ENCODE measurements at places on chromosomes 7 and 10.

DNA sequence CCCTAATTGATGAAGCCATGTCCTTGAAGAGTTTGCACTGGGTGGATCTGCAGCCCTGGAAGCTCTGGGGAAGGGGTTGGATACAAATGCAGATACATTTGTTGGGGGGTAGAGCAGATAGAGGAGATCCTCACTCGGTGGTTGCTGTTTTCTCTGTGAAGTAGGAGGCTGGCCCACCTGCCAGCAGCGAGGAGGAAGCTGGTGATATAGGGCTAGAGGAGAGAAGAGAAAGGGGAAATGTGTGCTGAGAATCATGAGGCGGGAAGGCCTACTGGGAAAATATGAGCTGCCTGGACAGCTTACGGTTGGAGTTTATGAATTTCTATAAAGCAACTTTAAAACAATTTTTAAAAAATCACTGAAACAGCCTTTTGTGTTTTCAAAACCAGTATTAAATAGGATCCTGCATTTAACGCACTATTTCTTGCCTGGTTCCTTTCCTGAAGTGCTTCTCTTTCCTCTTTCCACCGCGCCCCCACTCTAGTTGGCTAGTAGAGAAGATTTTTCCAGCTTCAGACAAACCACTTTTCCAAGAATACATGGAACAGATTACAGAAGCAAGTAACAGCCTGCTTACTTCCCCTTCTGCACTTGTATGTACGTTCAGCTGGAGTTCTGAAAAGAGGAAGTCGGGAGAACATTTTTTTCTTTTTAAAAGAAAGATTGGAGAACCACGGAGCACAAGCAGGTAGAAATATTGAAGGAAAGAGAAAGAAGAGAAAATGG, 100.6 kb upstream of the GLCCI1 start:
- no peak for DNase-seq

GRCh38 chr10:99555371-99555770, 22.6 kb downstream of the NKX2-3 start:
- no peak for DNase-seq

DNA sequence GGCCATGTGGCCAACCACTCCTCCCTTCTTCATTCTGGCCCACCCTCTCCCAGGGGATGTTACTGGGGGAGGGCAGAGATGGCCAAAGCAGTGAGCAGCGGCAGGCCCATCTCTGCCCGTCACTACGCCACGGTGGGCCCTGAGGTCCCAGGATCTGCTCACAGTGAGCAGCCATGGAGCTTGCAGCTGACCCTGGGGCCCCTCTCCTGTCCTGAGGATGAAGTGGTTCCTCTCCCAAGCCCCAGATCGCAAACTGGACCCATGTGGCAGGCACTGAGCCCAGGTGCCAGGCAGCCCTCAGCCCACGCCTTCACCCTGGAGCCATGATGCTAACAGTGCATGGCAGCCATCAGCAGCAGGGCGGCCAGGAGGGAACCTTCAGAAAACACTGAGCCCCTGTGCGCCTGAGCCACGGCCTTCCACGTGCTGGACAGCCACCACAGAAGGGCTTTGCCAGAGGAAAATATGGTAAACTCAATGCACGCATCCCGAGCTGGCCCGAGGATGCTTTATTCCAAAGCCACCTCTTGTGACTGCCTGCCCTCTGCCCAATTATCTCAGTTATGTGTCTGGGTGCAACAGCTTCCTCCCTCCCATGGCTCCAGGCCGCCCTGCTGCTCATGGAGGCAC, 485.7 kb downstream of the PTPRN2 start:
- DNase-seq, result no peak

DNA sequence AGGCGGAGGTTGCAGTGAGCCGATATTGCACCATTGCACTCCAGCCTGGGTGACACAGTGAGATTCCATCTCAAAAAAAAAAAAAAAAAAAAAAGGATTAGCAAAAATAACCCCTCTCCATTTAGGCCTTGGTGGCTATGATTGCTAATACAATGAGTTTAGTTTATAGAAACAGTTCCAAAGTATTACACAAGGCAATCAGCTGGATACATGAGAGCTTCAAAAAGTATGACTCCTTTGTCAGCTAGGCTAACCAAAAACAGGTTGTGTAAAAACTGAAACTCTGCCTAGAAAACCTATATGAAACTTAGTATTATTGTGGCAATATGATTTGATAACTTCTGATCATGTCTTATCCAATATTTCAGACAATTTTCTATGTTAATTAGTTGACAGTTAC, 57.2 kb downstream of the SUGCT start:
- no peak for DNase-seq

- no peak for DNase-seq
Measured at GRCh38 chr7:21543528-21544302, 876 bp downstream of the DNAH11 start.

DNA sequence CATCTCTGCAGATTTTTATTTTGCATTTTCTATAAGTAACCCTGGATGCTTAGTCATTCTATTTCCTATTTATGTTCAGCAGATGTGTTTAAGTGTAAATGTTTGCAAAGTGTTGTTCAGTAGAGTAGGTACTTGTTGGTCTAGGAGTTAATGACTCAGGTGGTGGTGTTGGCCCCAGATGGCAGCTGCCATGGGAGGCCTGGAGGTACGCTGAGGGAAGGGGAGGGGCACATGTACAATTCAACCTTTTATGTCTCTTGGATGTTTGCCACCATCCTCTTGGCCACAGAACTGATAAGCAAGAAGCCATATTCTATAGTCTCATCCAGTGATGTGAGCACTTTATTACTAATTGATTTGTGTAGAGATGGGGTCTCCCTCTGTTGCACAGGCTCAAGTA, 68.1 kb upstream of the SLC39A12 start:
- DNase-seq, result no peak

- no peak for DNase-seq
Measured at GRCh38 chr7:27235387-27236311, 7.0 kb upstream of the EVX1 start.

GRCh38 chr10:7184660-7185366, 226.0 kb downstream of the SFMBT2 start:
- DNase-seq, result no peak

DNA sequence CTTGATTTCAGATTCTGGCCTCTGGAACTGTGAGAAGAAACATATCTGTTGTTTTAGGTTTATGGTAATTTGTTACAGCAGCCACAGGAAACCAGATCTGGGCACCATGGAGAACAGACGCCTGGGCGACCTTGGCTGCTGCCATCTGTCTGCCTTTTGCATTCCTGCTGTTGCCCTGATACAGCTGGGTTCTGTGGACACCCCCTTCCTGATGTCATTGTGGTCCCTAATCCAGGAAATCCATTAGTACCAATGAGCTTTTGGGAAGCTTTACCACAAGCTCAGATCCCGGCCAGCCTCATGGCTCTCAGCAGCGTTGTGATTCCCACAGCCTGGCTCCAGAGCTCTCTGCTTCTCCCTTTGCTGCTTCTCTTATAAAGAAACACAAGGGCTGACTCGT, 174.2 kb upstream of the NPS start:
- no peak for DNase-seq

DNA sequence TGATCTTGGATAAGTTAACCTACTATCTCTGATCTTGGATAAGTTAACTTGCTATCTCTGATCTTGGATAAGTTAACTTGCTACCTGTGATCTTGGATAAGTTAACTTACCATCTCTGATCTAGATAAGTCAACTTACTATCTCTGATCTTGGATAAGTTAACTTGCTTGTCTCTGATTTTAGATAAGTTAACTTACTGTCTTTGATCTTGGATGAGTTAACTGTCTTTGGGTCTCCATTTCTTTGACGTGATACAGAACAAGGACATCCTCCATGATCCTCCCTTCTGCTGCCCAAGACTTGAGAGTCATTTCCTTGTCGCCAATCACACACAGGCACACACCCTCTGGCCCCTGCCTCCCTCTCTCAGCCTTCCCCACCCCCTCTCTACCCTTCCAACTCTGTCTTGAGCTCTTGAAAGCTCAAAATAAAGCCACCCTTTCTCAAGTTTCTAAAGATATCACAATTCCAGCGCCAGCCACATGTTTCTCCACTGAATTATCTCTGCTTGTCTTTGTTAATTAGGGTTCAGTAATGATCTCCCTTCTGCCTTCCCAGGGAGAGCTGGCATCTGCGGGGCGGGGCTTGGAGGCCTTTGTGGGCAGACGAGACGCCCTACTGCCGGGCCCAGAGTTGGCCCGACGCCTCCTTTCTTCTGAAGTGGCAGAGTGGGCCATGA, 85.1 kb upstream of the GTF2I start:
- DNase-seq, result no peak

- no peak for DNase-seq
Measured at GRCh38 chr10:86152911-86153310, 213.7 kb downstream of the GRID1 start.

GRCh38 chr10:442209-442608, 247.3 kb downstream of the DIP2C start:
- DNase-seq, result no peak

- DNase-seq, result no peak
Measured at GRCh38 chr10:61612009-61612408, 50.7 kb upstream of the CABCOCO1 start.

- DNase-seq, result no peak
Measured at GRCh38 chr7:30831227-30831626, 60.0 kb downstream of the MINDY4 start.

- no peak for DNase-seq
Measured at GRCh38 chr10:71191019-71191418, 21.4 kb upstream of the UNC5B start.

DNA sequence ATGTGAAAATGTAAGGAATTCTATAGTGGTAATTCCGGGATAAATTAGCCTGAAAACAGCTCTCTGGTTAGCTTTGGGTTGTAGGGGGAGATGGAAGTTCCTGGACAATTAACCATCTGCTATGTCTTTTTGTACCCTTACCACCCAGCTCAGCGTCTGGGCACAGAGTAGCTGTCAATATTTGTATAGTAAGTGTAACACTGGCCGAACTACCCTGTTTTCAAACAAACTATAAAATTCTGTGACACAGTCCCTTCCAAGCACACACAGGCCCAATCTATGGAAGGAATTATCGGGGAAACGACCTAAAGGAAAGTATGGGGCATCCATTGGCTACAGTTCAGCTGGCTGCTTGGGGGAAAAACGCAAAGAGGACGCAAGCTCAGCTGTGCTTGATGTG, 869 bp upstream of the LHFPL3 start:
- no peak for DNase-seq

DNA sequence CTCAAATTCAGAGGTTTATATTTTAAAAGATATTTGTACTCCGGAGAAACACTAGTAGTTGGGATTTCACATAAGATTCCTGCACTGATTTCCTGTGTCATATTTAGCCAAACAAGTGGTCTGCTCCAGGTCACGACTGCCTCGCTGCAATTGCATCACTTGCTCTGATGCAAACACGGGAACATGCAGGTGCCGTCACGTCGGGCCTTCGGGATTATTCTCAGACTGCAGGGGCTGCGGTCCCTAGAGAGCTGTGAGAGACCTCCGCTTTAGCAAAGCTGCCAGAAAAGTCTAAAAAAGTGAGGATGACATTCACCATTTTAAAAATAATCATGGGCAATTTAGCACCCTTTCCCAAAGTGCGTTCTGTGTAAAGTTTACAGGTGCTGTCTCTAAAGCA, 93.5 kb upstream of the DDC start:
- no peak for DNase-seq

GRCh38 chr10:110812583-110812982, 59.1 kb upstream of the PDCD4 start:
- no peak for DNase-seq

GRCh38 chr7:84149573-84149972, 45.0 kb downstream of the SEMA3A start:
- no peak for DNase-seq

GRCh38 chr7:70527520-70528115, 604.3 kb upstream of the GALNT17 start:
- no peak for DNase-seq

GRCh38 chr7:48424731-48425130, 253.5 kb downstream of the ABCA13 start:
- no peak for DNase-seq

- no peak for DNase-seq
Measured at GRCh38 chr10:107163881-107164861, at the start of gene SORCS1. Gene SORCS1 (minus strand): TSS chr10:107164706.

- DNase-seq, result no peak
Measured at GRCh38 chr10:13883636-13884444, 297.1 kb downstream of the PRPF18 start.

GRCh38 chr10:76291175-76291574, 859.8 kb downstream of the LRMDA start:
- DNase-seq, result no peak

- no peak for DNase-seq
Measured at GRCh38 chr10:44809647-44810046, 101.5 kb upstream of the TMEM72 start.

- no peak for DNase-seq
Measured at GRCh38 chr10:1632141-1632540, 105.2 kb downstream of the ADARB2 start.

DNA sequence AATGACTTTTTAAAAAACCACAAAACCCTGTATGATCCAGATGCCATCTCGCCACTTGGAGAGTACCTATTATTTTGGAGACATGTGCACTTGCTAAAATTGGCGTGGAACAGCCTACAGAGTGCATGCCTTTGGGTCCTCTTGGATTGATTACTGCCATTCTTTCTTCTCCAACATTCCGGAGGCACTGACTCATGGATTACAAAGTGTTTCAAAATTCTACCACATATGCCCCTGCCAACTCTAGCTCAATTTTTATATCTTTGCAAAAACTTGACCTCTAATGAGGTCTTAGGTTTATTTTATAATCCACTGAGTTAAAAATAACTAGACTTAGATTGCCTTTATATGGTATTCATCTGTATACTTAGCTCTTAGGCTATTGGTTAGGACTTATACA, 55.8 kb upstream of the KIF5B start:
- no peak for DNase-seq
